ENCODE measurements at places on chromosomes 12 and 14.
A peak's percentile ranks its signal among the peaks of the same experiment; 100 is the strongest.

- DNase-seq: no peak
Measured at GRCh38 chr12:50241178-50241577, 42.1 kb downstream of the LIMA1 start.

DNA sequence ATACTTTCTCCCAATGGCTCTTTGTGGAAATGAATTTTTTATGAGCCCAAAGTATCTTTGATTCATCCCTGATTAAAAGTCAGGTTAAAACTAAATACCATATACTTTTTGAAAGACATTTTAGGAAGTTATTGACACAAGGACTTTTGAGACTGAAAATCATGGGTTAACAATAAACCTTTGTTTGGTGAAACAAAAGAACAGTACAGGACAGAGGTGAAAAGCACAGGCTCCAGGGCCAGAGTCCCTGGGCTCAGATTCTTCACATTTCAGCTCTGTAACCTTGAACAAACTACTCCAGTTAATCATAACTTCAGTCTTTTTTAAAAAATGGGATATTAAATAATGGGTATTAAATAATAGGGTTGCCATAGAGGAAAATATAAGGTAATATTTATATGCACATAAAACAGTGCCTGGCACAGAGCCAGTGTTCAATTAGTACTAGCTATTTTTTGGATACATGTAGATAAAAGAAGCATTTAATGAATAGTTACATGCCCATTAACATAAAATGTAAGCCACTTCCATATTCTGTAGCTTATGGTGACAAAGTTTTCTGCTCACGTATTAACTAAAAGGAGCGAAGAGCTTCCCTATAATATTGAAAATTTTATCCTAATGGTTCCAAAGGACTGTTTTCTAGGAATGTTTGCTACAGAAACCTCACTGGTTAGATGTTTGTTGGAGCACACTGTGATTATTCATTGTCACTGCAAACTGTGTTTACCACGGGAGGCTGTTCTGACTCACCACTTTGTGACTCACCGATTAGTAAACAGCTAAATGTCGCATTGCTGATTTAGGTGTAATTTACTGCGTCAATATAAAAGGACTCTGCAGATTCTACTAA, 255.4 kb downstream of the DAD1 start:
- peak; percentile 89 for DNase-seq

DNA sequence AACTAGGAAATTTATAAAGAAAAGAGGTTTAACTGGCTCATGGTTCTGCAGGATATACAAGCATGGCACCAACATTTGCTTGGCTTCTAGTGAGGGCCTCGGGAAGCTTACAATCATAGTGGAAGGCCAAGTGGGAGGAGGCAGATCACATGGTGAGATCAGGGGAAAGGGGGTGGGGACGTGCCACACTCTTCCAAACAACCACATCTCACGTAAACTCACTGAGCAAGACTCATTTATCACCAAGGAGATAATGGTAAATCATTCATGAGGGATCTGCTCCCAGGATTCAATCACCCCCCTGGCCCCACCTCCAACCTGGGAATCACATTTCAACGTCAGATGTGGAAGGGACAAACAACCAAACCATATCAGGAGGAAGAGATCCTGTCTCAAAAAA, 35.8 kb downstream of the NUMB start:
- DNase-seq: no peak

- no peak for DNase-seq
Measured at GRCh38 chr12:87870493-87871460, 158.4 kb downstream of the C12orf50 start.

- DNase-seq: no peak
Measured at GRCh38 chr12:52187640-52188039, 4.2 kb downstream of the KRT80 start.

DNA sequence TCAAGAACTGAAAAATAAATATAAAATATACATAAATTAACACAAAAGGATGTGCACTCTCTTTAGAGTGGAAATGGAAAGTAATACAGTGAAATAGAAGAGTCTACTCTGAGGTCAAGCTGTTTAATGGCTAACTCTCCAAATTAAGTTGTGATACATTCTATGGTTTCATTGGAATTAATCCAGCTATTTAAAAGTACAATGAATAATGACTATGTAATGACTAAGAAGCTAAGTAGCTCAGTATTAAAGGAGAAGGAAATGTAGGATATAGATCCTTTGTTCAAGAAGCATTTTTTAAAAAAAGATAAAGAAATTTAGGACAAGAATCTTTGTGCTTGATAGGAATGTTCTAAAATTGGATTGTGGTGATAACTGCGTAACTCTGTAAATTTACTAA, 85.3 kb downstream of the LRP6 start:
- DNase-seq: peak; percentile 50

GRCh38 chr14:101075025-101075800, 171.7 kb upstream of the RTL1 start:
- DNase-seq: no peak

DNA sequence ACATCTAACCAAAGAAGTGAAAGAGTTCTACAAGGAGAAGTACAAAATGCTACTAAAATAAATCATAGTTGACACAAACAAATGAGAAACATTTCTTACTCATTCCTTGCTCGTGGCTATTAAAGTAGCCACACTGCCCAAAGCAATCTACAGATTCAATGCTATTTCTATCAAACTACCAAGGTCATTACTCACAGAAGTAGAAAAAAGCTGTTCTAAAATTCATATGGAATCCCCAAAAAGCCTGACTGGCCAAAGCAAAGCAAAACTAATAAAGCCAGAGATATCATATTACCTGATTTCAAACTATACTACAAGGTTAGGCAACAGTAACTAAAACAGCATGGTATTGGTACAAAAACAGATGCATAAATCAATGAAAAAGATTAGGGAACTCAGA, 305.6 kb downstream of the RPAP3 start:
- DNase-seq: no peak

GRCh38 chr12:51362307-51362706, 15.8 kb upstream of the CELA1 start:
- DNase-seq: no peak

GRCh38 chr12:66587912-66588311, 91.0 kb downstream of the GRIP1 start:
- no peak for DNase-seq

- no peak for DNase-seq
Measured at GRCh38 chr12:92437452-92437851, 265.3 kb upstream of the PLEKHG7 start.

DNA sequence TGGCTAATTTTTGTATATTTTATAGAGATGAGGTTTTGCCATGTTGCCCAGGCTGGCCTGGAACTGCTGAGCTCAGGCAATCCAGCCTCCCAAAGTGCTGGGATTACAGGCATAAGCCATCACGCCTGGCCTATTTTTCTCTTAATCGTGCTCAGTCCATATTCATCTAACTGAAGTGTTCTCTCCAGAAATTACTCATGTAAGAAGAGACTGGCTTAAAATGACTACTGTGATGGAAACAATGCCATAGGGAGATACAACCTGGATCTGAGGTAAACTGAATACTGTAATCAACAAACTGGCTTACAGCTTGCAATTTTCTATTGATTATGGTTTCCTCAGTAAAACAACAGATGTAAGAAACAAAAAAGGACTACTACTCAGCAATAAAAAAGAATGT, 21.1 kb downstream of the NUMB start:
- DNase-seq: no peak

DNA sequence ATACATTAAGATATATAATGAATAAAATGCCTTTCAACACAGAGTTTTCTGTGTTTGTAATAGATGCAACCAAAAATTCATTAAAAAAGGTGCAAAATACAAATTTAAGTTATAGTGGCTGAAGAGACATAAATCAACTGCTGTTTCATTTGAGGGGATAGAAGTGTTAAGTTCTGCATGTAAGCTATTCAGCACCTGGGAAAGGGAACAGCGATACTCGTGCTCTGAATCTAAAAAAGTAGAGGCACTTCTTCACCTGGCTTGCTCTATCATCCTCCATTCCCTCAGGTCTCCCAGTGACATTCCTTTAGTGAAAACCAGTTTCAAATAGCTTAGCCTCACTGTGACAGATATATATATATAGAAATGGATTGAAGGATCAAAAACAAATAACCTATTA, 222.6 kb downstream of the ACSS3 start:
- DNase-seq: no peak

All from kidney capillary endothelial cell (primary cell).